GM13977 (cell line): ENCODE measurements at places on chromosomes 3 and 15.

DNA sequence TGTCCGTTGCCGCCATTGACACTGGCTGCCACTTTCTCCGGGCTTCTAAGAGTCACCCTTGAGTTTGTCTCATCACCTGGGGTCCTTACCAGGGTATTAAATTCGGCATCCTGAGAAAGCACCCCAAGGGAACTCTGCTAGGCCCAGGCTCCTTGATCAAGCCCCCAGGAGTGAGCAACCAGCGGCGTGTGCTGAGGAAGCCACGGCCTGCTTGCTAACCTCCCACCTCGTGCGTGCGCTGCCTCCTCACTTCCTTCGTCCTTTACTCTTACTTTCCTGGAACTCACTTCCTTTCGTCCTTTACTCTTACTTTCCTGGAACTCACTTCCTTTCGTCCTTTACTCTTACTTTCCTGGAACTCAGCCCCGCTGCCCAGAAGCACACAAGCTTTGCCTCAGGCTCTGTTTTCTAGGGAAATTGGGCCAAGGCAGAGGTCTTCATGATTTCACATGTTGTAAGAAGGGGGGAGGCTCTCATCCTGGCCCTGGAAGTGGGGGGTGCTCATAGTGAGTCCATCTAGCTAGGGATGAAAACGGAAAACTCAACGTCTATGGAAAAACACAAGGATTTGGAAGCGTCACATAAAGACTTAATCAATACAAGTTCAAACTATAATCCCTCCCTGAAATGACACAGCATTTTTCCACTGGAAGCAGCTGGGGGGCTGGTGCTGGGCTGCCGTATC lies 36.7 kb upstream of the BDH1 start:
- no peak for DNase-seq

DNA sequence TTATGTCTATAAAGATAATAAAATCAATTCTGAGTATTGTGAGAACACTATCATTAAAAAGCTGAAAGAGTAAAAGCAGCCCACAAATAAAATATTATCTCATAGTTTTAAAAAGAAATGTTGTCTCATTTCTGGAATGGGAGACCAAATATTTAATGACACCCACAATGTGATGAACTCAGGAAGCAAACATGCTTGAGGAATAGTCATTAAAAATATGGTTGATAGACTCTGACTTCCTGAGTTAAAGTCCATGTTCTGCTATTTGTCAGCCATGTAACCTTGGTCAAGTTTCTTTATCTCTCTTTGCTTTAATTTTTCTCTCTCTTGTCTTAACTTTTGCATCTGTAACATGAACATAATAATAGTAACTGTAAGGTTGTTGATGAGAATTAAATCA lies 35.5 kb upstream of the CHMP2B start:
- no peak for DNase-seq

GRCh38 chr3:134625885-134626741 lies 24.7 kb downstream of the KY start:
- no peak for DNase-seq

DNA sequence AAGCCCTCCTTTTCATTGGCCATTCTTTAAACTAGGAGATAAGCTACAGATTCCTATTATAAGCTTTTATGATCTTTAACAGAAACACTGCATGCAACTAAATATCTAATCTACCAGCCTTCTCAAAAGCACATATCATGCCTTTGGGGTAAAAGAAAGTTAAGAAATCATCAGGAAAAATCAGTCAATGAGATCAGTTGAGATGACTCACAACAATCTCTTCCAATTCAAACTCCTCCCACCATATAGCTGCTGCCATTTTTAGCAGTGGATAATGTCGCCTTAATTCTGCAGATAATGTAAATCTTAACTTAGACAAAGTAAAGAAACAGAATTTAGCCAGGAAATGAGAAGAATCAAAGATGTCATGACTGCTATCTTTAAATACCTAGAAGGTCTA lies 135.2 kb upstream of the BCL6 start:
- no peak for DNase-seq

GRCh38 chr3:11996480-11996879 lies 7.7 kb upstream of the SYN2 start:
- DNase-seq, result no peak

GRCh38 chr3:23303601-23304217 lies 100.6 kb downstream of the UBE2E2 start:
- DNase-seq, result no peak

DNA sequence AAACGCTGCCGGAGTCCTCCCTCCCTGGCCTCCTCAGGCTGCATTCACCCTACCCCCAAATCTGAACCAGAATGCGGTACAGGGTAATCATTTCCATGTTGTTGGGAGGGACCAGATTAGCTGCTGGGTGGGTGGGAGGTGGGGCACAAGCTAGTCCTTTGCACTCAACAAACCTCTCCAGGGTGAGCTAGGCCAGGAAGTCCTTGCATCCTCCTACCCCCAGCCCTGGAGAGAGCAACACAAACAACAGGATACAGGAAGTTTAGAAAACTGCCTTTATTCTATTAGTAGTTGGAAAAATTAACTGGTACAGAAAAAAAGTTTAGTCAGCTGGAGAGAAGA lies 702 bp upstream of the GPX1 start:
- peak; percentile 38 for DNase-seq

DNA sequence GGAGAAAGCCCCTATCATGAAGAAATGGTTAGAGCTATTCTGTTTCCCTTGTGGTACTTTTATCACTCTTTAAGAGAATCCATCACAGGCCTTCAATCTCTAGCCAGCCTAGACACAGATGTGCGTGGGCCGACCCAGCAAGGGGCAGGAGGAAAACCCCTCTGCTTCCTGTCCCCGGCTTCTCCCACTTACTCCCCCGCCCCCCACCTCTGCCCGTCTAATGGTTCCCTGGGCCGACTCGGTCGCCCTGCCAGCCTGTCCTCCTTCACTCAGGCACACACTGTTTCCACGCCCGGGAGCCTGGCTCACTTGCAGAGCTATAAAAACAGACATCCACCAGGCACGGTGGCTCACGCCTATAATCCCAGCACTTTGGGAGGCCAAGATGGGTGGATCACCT lies 58.3 kb upstream of the TFRC start:
- DNase-seq, result no peak

DNA sequence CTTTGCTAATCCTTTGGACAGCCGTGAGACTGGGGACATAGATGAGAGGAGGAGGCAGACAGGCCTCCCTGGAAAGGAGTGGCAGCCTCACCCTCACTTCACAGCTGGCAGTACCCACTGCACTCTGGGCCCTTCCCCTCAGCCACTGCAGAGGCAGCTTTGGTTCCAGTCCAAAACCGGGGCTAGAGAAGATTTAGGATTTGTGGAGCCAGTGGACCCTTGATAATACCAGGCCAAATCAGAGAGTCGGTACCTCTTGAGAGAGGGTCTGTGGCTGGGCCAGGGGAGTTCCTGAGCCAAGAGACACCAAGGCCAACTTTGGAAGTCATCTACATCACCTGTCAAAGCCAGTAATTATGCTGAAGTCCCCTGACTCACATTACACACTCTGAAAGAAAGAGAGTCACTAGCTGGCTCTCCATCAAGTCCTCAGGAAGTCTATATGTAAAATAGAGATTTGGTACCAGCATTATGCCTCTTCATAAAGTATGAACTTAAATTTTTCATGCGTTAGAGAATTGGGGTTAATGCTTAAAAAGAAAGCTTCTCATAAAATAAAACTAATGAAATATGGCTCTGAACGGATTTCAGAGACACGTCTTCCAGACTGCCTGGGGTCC lies 244.1 kb upstream of the SEMA6D start:
- DNase-seq, result no peak

- peak; percentile 9 for DNase-seq
Observed at GRCh38 chr3:139797724-139798343, 120.1 kb upstream of the NMNAT3 start.

GRCh38 chr3:10635446-10636076 lies 130.2 kb upstream of the ATP2B2 start:
- no peak for DNase-seq

DNA sequence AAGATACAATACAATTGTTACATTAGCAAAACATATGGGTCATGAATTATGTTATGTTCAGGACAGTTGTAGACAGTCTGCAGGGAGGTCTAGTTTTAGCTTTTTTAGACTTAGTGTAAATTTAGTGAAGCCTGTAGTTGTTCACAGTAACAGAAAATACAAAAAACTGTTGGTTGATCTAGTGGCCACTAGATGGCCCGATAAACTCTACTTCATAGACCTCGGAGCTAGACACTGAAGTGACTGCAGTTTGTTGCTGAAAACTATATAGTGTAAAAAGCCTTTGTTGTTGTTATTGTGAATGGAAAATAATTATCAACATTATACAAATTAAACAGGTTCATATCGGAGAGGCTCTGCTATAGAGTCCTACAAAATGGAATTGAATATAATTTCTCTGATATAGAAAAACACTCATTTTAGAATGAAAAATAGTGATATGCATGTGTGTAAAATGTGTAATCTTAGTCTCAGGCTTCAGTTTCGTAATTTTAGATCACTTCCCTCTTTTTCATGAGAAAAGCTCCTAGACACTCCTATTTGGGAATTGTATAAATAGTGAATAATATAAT lies 18.3 kb downstream of the MAGEL2 start:
- DNase-seq, result no peak

- DNase-seq, result no peak
Observed at GRCh38 chr15:61018083-61018482, 211.0 kb downstream of the RORA start.

- no peak for DNase-seq
Observed at GRCh38 chr3:133804896-133805295, 719 bp upstream of the SRPRB start.

DNA sequence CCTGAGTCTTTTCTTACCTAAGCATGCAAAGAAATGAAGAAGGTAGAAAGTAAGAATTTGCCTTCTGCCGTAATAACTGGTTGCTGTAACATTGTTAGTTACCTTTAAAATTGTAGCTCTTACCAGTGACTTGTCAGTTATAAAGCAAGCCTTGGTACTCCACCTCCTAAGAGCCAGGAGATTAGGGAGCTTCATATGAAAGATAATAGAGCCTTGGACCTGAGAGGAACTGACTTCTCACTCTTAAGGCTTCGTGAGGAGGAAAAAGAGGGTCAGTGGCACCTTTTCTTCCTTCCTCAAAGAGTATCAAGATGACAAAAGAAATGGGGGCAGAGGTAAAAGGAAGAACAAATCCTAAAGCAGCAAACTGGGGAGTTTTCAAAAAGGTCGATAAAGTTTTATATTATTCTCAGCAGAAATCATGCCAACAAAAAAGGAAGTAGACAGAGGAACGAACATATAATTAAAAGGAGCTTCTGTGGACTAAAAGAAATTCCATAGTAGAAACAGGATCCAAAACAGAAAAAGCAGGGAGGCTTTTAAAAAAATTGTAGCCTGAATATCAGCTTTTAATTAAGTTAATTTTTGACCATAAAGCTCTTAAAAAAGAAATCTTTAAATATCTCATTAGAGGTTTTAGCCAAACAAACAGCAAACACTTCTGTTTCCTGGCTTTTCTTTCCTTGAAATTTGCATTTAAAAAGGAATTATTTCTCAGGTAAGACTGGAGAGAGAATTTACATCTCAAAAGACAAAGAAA lies 847.1 kb upstream of the ALCAM start:
- no peak for DNase-seq
